CD4-positive, alpha-beta T cell (primary cell): ENCODE measurements at places on chromosomes 2 and 18. TPM values are rescaled to one million over a fixed set of nuclear protein-coding genes. Genes with fewer than 3 reads are reported as not detected.
A peak's percentile ranks its signal among the peaks of the same experiment; 100 is the strongest.

- H3K4me3 ChIP-seq: no peak overlapping the region
- no peak overlapping the region for H3K27ac ChIP-seq
- H3K4me1 ChIP-seq: peaks cover 39% of the 10 kb centered on the region
- H3K36me3 ChIP-seq: peaks cover 74% of the 10 kb centered on the region
Observed at GRCh38 chr2:73947412-73948018, 20.8 kb downstream of the DGUOK start.

- peak overlapping the region; percentile 76 for H3K4me3 ChIP-seq
- peak overlapping the region; percentile 75 for H3K27ac ChIP-seq
- H3K36me3 ChIP-seq: peaks cover 46% of the 10 kb centered on the region
- H3K27me3 ChIP-seq: no peaks in the 10 kb centered on the region
Observed at GRCh38 chr2:97715951-97716694, 2.7 kb downstream of the ZAP70 start.

GRCh38 chr2:127403460-127403859 is 14.8 kb upstream of the PROC start:
- H3K36me3 ChIP-seq: no peaks in the 10 kb centered on the region
- no peak overlapping the region for H3K4me3 ChIP-seq
- no peak for DNase-seq
- H3K27ac ChIP-seq: no peak overlapping the region
- peaks cover 10% of the 10 kb centered on the region for H3K4me1 ChIP-seq
- no peaks in the 10 kb centered on the region for H3K27me3 ChIP-seq

DNA sequence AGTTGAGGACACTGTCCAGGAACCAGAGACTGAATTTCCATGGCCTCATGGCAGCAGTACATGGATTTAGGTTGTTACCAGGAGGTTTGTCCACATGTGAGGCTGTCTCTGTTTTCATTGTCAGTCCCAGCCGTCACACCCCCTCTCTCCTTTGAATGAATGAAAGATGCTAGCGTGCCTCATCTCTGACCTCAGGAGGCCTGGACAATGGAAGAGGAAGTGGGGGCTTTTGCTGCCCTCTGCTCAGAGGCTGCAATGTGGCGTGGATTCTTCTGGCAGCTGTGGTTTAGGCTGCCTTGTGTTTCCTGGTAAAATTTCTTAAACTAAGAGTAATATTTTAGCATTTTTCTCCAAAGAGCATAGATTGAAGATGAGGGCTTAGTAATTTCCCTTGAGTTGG is 47.5 kb downstream of the RAB31 start:
- H3K4me3 ChIP-seq: no peak overlapping the region
- DNase-seq: no peak
- no peak overlapping the region for H3K27ac ChIP-seq
- no peaks in the 10 kb centered on the region for H3K4me1 ChIP-seq
- H3K27me3 ChIP-seq: no peaks in the 10 kb centered on the region

- no peaks in the 10 kb centered on the region for H3K27me3 ChIP-seq
- no peak overlapping the region for H3K4me3 ChIP-seq
- H3K36me3 ChIP-seq: no peaks in the 10 kb centered on the region
- no peak for DNase-seq
- no peak overlapping the region for H3K27ac ChIP-seq
- no peaks in the 10 kb centered on the region for H3K4me1 ChIP-seq
Observed at GRCh38 chr2:240968731-240969624, 29.4 kb upstream of the SNED1 start.

Gene SETBP1
- 0.41 TPM for total RNA-seq

Gene DSG1
- not detected for total RNA-seq

GRCh38 chr2:10864251-10864650 is 47.5 kb upstream of the KCNF1 start:
- no peak for DNase-seq
- peaks cover 30% of the 10 kb centered on the region for H3K4me1 ChIP-seq
- H3K36me3 ChIP-seq: no peaks in the 10 kb centered on the region
- H3K4me3 ChIP-seq: no peak overlapping the region
- H3K27me3 ChIP-seq: peaks cover 11% of the 10 kb centered on the region

- no peak for DNase-seq
- no peaks in the 10 kb centered on the region for H3K27me3 ChIP-seq
- no peak overlapping the region for H3K4me3 ChIP-seq
- H3K36me3 ChIP-seq: no peaks in the 10 kb centered on the region
- no peak overlapping the region for H3K27ac ChIP-seq
- H3K4me1 ChIP-seq: no peaks in the 10 kb centered on the region
Observed at GRCh38 chr2:151979694-151980093, 119.2 kb downstream of the CACNB4 start.

GRCh38 chr2:236573066-236573929 is 3.7 kb downstream of the ACKR3 start:
- H3K4me3 ChIP-seq: no peak overlapping the region
- no peak overlapping the region for H3K27ac ChIP-seq
- H3K27me3 ChIP-seq: no peaks in the 10 kb centered on the region
- no peak for DNase-seq

Gene BMP10
- not detected for total RNA-seq

Gene CHST10
- total RNA-seq: 1.5 TPM

DNA sequence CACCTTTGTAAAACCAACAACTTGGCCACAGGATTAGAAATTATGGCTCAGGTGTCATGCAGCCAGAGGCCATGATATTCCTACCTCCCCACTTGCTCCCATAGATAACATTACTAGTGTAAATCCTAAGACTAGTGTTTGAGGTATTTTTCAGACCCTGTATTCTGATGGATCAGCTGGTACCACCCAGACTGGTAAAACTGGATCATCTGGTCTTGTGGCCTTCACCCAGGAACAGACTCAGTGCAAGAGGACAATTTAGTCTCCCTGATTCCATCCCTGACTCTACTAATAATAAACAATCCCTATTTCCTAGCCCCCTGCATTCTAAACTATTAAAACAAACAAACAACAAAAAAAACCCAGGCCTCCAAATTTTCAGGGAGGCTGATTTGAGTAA is 121.0 kb downstream of the ALPK2 start:
- H3K4me3 ChIP-seq: no peak overlapping the region
- DNase-seq: no peak
- H3K27ac ChIP-seq: no peak overlapping the region
- H3K36me3 ChIP-seq: no peaks in the 10 kb centered on the region
- H3K27me3 ChIP-seq: no peaks in the 10 kb centered on the region

Gene CMPK2
- 7.6 TPM for total RNA-seq

- no peaks in the 10 kb centered on the region for H3K27me3 ChIP-seq
- no peaks in the 10 kb centered on the region for H3K36me3 ChIP-seq
- DNase-seq: peak; percentile 57
- peaks cover 23% of the 10 kb centered on the region for H3K4me1 ChIP-seq
- H3K27ac ChIP-seq: peak overlapping the region; percentile 75
Observed at GRCh38 chr2:29115797-29116781, 874 bp downstream of the CLIP4 start.

Gene TTR
- not detected for total RNA-seq

Gene CABYR
- 0.85 TPM for total RNA-seq

DNA sequence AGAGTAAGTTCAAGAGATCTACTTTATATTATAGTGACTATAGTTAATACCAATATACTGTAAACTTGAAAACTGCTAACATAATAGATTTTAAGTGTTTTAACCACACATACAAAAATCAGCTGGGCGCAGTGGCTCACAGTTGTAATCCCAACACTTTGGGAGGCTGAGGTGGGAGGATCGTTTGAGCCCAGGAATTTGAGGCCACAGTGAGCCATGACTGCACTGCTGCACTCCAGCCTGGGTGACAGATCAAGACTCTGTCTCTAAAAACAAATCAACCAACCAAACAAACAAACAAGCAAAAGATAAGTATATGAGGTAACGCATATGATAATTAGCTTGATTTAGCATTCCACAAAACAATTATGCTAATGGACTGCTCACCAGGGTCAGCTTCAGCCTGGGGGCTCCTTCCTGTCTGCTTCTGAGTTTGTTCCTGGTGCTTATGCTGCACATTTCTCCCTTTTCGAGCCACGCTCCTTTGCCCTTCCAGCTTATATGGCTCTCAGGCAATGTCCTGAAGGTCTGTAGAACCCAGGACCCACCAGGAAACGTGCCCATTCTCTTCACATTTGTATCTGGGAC is 357.6 kb downstream of the EN1 start:
- no peak overlapping the region for H3K4me3 ChIP-seq
- H3K4me1 ChIP-seq: no peaks in the 10 kb centered on the region
- no peaks in the 10 kb centered on the region for H3K36me3 ChIP-seq
- DNase-seq: no peak

GRCh38 chr2:188765522-188766470 is 208.4 kb upstream of the COL3A1 start:
- H3K27me3 ChIP-seq: no peaks in the 10 kb centered on the region
- H3K36me3 ChIP-seq: no peaks in the 10 kb centered on the region
- no peaks in the 10 kb centered on the region for H3K4me1 ChIP-seq
- no peak for DNase-seq
- no peak overlapping the region for H3K27ac ChIP-seq

- H3K4me1 ChIP-seq: peaks cover 8% of the 10 kb centered on the region
- no peak overlapping the region for H3K4me3 ChIP-seq
- no peaks in the 10 kb centered on the region for H3K36me3 ChIP-seq
- DNase-seq: peak; percentile 25
- H3K27me3 ChIP-seq: no peaks in the 10 kb centered on the region
Observed at GRCh38 chr2:230525682-230526081, 109.7 kb downstream of the SP100 start.

Gene FAP
- not detected for total RNA-seq

GRCh38 chr2:158457826-158458616 is 1.3 kb downstream of the PKP4 start:
- DNase-seq: peak; percentile 66
- H3K4me3 ChIP-seq: peak overlapping the region; percentile 76
- H3K4me1 ChIP-seq: peaks cover 15% of the 10 kb centered on the region
- peak overlapping the region; percentile 33 for H3K27ac ChIP-seq

Gene WBP1
- 80.5 TPM for total RNA-seq

DNA sequence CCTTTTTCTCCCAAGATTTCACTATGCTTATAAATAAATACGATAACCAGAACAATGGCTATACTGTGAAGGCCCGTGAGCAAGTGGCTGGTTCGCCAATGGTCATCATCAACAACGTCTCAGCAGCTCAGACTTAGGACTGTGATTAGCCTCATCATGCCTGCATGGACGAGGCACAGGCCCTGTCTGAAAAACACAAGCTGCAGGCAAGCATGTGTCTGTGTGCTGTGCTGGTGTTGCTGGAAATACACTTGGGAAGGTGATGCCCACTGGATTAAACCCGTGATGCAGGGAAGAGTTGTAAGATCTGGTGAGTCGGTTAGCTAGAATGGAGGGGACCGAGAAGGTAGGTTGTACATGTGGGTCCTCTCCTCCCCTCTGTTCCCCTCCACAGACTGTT is 111.5 kb upstream of the EPC2 start:
- H3K27ac ChIP-seq: no peak overlapping the region
- no peak for DNase-seq
- peaks cover 62% of the 10 kb centered on the region for H3K4me1 ChIP-seq
- no peaks in the 10 kb centered on the region for H3K27me3 ChIP-seq
- no peaks in the 10 kb centered on the region for H3K36me3 ChIP-seq
- no peak overlapping the region for H3K4me3 ChIP-seq

DNA sequence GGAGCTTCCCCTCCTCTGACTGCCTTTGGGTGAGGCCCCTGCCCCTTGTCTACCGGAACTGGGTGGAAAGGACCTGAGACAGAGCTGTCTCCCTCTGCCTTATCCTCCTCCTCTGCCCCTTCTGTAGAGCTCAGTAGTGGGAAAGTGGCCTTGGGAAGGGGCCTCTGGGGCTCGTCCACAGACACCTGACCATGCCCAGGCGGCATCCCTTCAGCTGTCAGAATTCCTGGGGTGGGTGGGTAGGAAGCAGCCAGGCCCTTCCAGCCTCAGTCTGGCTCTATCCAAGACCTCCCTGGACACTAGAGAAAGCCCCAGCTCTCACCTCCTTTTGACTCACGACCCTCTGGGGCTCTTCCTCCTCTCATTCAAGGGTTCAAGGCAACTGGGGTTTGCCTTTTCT is 35.6 kb downstream of the B3GNT2 start:
- H3K27me3 ChIP-seq: no peaks in the 10 kb centered on the region
- no peak overlapping the region for H3K4me3 ChIP-seq
- no peak overlapping the region for H3K27ac ChIP-seq
- no peaks in the 10 kb centered on the region for H3K36me3 ChIP-seq

Gene KHK
- total RNA-seq: 4.7 TPM

- peaks cover 34% of the 10 kb centered on the region for H3K4me1 ChIP-seq
- H3K36me3 ChIP-seq: no peaks in the 10 kb centered on the region
- peak overlapping the region; percentile 84 for H3K4me3 ChIP-seq
Observed at GRCh38 chr2:46296216-46296839, 879 bp upstream of the EPAS1 start.

- no peak overlapping the region for H3K4me3 ChIP-seq
- no peak overlapping the region for H3K27ac ChIP-seq
- no peaks in the 10 kb centered on the region for H3K27me3 ChIP-seq
- DNase-seq: no peak
- no peaks in the 10 kb centered on the region for H3K36me3 ChIP-seq
Observed at GRCh38 chr2:102550151-102550550, 69.2 kb upstream of the SLC9A2 start.

Gene RUFY4
- 0.78 TPM for total RNA-seq

GRCh38 chr2:44116319-44116718 is 52.4 kb upstream of the PPM1B start:
- no peak overlapping the region for H3K27ac ChIP-seq
- peaks cover 6% of the 10 kb centered on the region for H3K4me1 ChIP-seq
- no peaks in the 10 kb centered on the region for H3K36me3 ChIP-seq
- H3K27me3 ChIP-seq: no peaks in the 10 kb centered on the region
- H3K4me3 ChIP-seq: no peak overlapping the region

GRCh38 chr18:54210463-54210862 is 14.0 kb downstream of the MBD2 start:
- no peaks in the 10 kb centered on the region for H3K36me3 ChIP-seq
- no peak overlapping the region for H3K27ac ChIP-seq
- H3K27me3 ChIP-seq: no peaks in the 10 kb centered on the region
- H3K4me3 ChIP-seq: no peak overlapping the region

DNA sequence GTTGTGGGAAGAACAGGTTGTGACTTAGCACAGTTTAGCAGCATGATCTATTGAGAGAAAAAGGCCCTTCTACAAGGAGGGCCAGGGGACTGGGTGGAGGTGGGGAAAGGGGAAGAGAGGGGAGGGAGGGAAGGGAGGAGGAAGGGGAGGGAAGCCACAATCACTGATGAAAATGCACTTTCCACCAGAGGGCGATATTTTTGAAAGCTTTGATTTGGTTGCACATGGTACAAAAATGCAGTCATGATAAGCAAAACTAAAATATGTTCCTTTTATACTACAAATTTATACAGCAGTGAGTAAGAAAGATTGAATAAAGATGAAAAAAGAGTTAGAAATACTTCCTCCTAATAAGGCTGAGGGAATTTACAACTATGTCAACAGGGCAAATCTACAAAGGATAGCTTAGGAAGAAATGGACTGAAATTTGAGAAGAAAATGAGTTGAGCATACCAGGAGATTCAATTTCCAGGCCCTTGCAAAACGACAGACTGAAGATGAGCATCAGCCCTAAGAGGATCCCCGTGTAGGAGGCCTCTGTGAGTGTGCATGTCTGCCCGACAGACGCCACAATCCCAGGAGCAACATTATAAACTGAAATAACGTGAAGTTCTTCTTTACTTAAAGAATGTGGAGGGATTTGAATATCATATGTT is 17.2 kb downstream of the SH3YL1 start:
- peaks cover 17% of the 10 kb centered on the region for H3K36me3 ChIP-seq
- no peak overlapping the region for H3K4me3 ChIP-seq
- no peak overlapping the region for H3K27ac ChIP-seq
- no peak for DNase-seq
- H3K27me3 ChIP-seq: no peaks in the 10 kb centered on the region
